ENCODE measurements at places on chromosomes 1 and 21. TPM values are rescaled to one million over a fixed set of nuclear protein-coding genes. Genes with fewer than 3 reads are reported as not detected.

DNA sequence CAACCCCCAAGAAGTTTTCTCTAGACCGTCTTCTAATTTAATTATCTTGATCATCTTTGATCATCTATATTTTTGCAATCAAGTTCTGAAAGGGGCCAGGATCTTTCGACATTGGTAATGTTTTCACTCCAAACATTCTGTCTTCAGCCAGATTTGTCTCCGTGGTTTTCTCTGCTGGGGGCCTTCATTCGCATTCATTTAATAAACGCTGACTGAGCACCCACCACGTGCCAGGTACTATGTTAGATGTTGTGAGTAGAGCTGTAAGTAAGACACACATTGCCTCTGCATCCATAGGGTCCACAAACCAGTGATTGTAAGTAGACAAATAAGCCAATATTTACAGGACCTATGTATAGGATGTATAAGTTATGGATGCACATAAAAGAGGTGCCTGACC lies 134.5 kb upstream of the MROH9 start:
- DNase-seq: no peak

DNA sequence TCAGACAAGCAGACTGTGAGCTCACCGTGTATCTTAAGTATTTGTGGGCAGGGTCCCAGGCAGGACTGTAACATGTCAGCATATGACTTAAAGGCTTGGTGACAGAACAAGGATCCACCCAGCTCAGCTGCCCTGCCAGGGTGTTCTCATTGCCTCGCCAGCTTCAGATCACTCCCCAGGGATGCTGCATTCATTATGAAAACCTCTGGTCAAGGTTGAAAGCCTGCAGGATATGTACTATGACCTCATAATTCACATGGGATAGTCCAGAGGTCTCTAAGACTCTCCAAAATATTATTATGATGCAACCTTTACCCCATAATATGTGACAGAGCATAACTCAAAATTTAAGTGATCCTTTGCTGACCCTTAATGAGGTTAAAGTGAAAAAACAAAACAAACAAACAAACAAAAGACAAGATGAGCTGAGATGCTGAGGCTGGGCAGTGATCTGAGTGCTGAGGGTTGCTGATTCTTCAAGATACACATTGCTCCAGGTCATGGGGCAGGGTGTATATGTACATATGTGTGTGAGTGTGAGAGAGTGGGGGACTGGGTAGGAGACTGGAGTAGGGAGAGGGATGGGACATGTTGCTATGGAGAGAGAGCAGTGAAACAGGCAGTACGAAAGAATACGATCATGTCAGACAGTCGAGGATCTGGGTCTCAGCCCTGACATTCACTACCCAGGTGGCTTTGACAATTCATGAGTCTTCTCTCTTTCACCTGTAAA lies 98.8 kb upstream of the DUSP10 start:
- peak; percentile 62 for DNase-seq

HORMAD1 gene
- 0.38 TPM for total RNA-seq

DTL gene
- total RNA-seq: 8.7 TPM

GRCh38 chr1:223341121-223341520 lies 22.9 kb downstream of the SUSD4 start:
- no peak for DNase-seq

- DNase-seq: peak; percentile 19
Observed at GRCh38 chr1:228012555-228012954, 5.8 kb downstream of the WNT3A start.

CELSR2 gene
- 5.9 TPM for total RNA-seq

BSND gene
- not detected for total RNA-seq

GRCh38 chr21:16402752-16403151 lies 673.0 kb downstream of the USP25 start:
- DNase-seq: no peak

GRCh38 chr21:29279558-29279957 lies 19.2 kb upstream of the BACH1 start:
- no peak for DNase-seq

DNA sequence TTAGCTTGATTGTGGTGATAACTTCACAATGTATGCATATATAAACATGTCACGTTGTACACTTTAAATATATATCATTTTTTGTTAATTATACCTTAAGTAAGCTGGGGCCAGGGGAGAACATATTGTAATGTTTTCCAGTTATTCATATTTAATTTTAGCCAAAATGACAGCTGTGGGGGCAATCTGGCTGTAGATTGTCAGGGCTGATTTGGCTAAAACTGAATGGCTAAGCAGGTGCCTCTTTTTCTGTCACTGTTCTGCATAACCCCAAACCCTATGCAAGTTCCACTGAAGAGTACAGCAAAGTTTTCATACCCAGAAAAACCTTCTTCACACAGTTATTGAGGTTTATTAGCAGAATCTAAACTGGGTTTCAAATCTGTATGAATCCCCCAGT lies 318.2 kb downstream of the PTPRC start:
- DNase-seq: no peak

GRCh38 chr1:229238674-229239415 lies 32.1 kb upstream of the RAB4A start:
- no peak for DNase-seq

- no peak for DNase-seq
Observed at GRCh38 chr1:198672124-198672523, 33.3 kb downstream of the PTPRC start.

MTMR11 gene
- 18.0 TPM for total RNA-seq

PEF1 gene
- 70.3 TPM for total RNA-seq

GRCh38 chr1:66777831-66778230 lies 23.2 kb downstream of the INSL5 start:
- no peak for DNase-seq

CSF3R gene
- 334 TPM for total RNA-seq

DNA sequence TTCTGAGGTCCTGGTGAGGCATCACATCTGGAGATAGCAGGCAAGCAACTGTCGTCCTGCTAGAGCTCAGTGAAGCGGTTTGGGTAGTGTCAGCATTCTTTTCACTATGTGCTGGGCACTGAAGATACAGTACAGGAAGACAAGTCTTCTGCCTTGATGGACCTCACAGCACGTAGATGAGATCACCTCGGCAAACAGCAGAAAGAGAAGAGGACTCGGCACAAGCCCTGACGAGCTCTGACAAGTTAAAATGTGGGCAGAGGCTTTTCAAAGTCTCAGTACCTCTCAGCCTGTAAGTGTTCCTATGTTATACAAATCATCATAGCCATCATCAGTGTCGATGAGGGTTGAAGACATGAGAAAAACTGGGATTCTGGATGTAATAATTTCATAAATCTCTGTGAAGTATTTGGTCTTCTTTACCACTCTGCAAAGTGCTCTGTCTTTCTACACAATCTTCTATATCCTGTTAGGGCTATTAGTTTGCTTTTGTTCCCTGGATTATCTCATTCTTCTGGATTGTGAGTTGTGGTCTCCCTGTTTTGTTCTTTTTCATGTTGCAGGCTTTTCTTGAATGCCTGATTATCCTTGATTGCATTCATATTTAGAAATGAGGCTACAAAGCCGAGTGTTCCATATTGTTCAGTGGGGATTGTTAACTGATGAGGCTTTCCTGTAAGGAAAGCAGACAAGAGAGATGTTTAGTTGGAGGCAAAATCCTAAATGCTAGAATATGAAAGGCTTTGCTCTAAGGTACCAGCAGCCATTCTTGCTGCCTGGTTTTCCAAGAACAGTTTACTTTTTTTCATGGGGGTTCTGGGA lies 24.2 kb downstream of the MAEL start:
- no peak for DNase-seq

LMX1A gene
- not detected for total RNA-seq

LAMC1 gene
- total RNA-seq: 144 TPM

DNA sequence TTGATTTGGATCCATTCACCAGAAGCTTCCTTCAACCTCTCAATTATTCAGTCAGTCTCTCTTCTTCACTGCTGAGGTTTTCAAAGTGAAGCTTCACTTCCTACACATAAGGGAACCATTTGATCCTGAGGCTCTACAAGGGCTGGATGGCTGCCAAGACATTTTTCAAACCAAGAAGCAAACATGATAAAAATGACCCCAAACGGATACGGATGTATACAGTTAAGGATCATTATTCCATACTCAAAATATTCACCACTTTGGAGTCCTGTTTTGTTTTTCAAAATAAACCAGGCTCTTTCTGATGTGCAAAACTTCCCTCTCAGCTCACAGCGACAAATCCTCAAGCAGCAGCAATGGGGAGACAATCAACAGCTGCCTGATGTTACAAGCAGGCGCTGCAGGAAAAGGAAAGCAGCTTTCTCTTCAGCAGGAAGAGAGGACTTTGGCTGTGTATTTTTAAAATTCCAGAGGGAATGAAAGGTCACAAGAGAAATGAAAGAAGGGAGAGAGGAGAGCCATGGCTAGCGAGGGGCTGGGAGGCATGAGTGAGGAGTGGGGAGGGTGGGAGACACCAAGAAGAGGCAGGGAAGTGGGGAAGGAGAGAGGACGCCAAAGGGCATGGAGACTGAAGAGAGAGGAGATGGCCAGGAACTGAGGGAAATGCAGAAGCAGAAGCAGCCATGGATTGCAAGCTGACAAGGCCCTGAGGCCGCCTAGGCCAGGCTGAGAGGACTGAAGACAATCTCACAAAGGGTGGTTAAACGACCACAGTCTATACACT lies 145.4 kb downstream of the SLC45A1 start:
- no peak for DNase-seq

GRCh38 chr1:96472471-96472870 lies 249.1 kb upstream of the PTBP2 start:
- no peak for DNase-seq

Data from left lung (tissue), 14 donors.